ENCODE measurements at places on chromosomes 4 and X.

- no peak for DNase-seq
Measured at GRCh38 chrX:129932821-129933321, 26.9 kb downstream of the UTP14A start.

GRCh38 chr4:128452415-128452814 lies 164.8 kb upstream of the PGRMC2 start:
- DNase-seq, result no peak

- DNase-seq, result no peak
Measured at GRCh38 chr4:38145741-38146140, 185.5 kb downstream of the PTTG2 start.

- DNase-seq, result no peak
Measured at GRCh38 chr4:74364652-74365491, at the start of gene EREG. EREG (plus strand) TSS chr4:74365145; CDS start chr4:74365309, 164 bp downstream.

- no peak for DNase-seq
Measured at GRCh38 chr4:7487502-7487901, 52.8 kb upstream of the PSAPL1 start.

DNA sequence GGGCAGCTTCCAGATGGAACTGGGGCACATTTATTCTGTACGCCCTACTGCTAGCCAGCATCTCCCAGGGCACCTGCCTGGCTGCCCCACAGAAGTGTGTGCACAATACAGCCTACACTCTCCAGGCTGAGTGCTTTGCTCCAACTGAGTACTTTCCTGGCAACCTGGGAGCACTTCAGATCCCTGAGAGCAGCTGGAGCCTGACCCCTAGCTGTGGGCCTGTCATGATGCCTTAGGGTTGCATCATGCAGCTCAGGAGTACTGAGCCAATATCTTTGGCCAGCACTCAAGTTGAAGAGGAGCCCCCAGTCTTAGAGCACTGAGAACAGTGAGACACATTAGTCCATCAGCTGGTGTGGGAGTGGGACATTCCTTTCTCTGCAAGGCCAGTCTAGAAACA lies 321.9 kb downstream of the CFAP47 start:
- DNase-seq, result no peak

GRCh38 chrX:121146059-121146628 lies 98.7 kb downstream of the GLUD2 start:
- DNase-seq, result no peak

- no peak for DNase-seq
Measured at GRCh38 chrX:49919617-49920016, 2.8 kb upstream of the CLCN5 start.

DNA sequence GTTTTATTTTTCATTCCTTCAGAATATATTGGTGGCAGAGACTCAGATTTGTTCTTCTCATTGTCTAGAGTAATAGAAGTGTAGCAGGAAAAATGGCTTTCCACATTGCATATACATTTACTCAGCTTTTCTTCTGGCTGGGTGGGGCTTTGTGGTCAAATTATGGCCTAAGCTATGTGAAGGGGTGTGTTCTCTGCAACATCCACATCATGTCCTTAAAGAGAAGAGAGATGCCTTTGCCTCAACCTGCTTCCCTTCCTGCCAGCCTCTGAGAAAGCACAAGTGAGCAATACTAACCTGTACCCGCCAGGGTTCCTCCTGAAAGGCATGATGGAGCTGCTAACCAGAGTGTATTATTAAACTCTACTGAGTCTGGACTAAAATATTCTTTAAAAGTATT lies 695.6 kb upstream of the FAM241A start:
- no peak for DNase-seq

- no peak for DNase-seq
Measured at GRCh38 chrX:47560179-47560933, 649 bp upstream of the ARAF start.

DNA sequence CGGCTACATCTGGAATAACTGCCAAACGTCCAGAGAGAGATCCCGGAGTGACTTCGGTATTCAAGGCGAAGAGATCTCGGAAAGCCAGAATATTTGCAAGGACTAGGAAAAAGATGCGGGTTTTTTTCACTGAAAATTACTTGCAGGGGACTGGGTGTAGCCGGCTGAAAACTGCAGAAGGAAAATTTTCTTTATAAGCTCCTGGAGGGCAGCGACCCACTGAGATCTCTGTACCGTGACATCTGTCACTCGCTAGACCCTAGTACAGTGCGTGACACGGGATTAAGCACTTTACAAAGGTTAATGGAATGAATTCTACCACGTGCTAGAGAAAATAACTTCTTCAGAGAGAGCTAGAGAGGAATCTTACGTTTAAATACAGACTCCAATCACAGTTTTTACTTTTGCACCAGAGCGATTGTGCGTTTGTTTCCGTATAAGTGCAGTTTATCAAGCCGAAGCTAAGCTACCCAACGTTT lies 1.1 kb upstream of the LCORL start:
- DNase-seq, result no peak

DNA sequence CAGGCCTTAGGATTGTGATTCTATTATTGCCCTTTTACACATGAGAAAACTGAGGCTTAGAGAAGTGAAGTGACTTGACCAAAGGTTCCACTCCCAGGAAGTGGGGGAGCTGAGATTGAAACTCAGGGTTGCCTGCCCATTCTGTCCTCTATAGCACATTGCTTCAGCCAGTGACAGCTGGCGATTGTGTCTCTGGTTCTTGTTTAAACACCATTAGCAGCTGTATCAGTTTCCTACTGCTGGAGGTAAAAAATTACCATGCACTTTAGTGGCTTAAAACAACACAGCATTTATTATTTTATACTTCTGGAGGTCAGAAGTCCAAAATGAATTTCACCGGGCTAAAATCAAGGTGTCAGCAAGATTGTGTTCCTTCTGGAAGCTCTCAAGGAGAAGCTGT lies 205.8 kb upstream of the MAMLD1 start:
- no peak for DNase-seq

DNA sequence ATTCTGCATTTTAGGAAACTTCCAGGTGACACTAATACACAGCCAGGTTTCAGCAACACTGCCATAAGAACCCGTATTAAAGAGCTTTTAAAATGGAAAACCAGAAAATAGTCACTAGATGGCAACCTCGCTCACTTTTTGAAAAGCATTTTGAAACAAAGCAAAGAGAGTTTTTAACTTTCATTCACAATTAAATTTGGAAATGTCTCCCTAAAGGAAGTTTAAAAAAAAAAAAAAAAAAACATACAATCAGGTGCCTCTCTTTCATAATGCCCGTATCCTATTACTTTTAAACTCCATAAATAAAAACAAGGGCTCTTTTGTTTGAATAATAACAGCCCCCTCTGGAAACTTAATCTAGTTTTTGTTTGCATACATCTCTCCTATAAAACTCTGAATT lies 20.3 kb downstream of the MEPE start:
- no peak for DNase-seq

GRCh38 chr4:185079271-185079905 lies 61.1 kb downstream of the HELT start:
- DNase-seq, result no peak

GRCh38 chr4:82614838-82615449 lies 53.2 kb upstream of the TMEM150C start:
- DNase-seq, result no peak

- no peak for DNase-seq
Measured at GRCh38 chr4:23881674-23882337, 8.0 kb downstream of the PPARGC1A start.

- DNase-seq, result no peak
Measured at GRCh38 chrX:105302246-105302645, 81.8 kb upstream of the TEX13A start.

- DNase-seq, result no peak
Measured at GRCh38 chrX:133815496-133815895, 169.9 kb downstream of the GPC3 start.

- no peak for DNase-seq
Measured at GRCh38 chr4:10625131-10625530, 59.4 kb downstream of the CLNK start.

GRCh38 chrX:104621781-104622180 lies 55.8 kb downstream of the IL1RAPL2 start:
- DNase-seq, result no peak

DNA sequence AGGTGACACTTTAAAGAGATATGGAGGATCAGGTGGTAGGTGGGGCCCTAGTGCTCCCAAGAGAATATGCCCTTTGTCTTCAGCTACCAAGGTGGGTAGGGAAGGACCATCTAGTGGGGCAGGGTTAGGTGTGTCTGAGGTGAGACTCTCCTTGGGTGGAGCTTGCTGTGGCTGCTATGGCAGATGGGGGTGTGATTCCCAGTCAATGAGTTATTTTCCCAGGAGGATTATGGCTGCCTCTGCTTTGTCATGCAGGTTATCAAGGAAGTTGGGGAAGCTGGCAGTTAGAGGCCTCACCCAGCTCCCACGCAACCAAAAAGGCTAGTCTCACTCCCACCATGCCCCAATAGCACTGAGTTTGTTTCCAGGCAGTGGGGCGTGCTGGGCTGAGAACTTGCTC lies 18.0 kb upstream of the SPIN2A start:
- no peak for DNase-seq

DNA sequence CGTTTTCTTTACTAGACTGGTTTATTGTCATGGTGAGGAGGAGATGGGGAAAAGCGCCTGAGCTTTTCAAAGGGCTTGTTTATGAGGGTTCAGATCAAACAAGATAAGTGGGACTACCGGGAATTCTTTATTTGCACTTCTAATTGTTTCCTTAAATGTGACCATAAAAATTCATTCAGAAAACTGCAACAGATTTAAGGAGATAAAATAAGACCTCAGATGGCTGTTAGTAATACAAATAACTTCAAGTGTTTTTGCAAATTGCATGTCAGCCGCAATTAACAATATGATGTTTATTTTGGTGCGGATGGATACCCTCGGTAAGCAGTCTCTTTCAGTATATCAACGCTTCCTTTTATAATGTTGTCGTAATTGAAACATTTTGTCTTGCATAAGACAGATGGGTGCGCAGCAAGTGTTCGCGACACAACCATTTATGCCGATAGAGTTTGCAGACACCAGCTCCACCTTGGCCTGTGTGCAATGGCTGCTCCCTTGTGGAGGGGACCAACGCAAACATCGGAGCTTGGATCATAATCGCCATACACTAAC lies 151.0 kb downstream of the C4orf33 start:
- DNase-seq, result no peak
